RPMI7951 (cell line): ENCODE measurements at places on chromosomes 7 and 10. TPM values are rescaled to one million over a fixed set of nuclear protein-coding genes. Genes with fewer than 3 reads are reported as not detected.

The IQUB gene
- 0.39 and 1.1 TPM in 2 replicates for total RNA-seq

The CXCL12 gene
- total RNA-seq: 29.0 and 30.3 TPM in 2 replicates

The ACTR3C gene
- total RNA-seq: 9.7 and 18.1 TPM in 2 replicates

The TMEM236 gene
- total RNA-seq: 0.10 and 0.12 TPM in 2 replicates

The CYP3A4 gene
- not detected in 2 replicates for total RNA-seq

The ABCA13 gene
- 0.10 and 0.48 TPM in 2 replicates for total RNA-seq

The VPS37D gene
- total RNA-seq: 2.0 and 2.1 TPM in 2 replicates

The SPDYE2 gene
- total RNA-seq: not detected in 2 replicates

The TMEM178B gene
- total RNA-seq: 4.1 and 4.3 TPM in 2 replicates
